ENCODE measurements at places on chromosomes 12 and 14. TPM values are rescaled to one million over a fixed set of nuclear protein-coding genes. Genes with fewer than 3 reads are reported as not detected.

DNA sequence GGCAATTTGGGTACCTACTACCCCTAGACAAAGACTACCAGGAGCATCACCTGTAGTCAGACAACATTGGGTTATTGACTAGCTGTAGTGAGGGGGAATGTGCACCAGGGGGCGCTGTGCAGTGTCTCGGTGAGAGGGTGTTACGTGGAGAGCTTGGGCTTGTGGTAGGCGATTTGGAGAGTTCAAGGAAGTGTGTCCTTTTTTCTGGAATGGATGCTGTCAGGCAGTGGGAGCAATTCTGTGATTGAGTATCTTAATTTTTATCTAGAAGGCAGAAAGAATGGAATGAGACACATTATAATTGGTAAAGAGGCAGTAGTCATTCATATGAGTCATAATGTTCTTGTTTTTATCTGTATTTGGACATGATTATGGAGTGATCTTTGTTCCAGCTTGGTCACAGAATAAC, 187.7 kb downstream of the GALC start:
- DNase-seq, result peak; percentile 0

- no peak for DNase-seq
These were observed 252.6 kb downstream of the FOXN3 start for GRCh38 chr14:89164168-89165073.

Gene CLEC4D
- not detected for total RNA-seq

- DNase-seq, result no peak
These were observed 123.0 kb downstream of the GLT1D1 start for GRCh38 chr12:128976120-128976738.

GRCh38 chr12:97940629-97941028, 478.0 kb downstream of the RMST start:
- DNase-seq, result no peak

Gene DCAF4
- 17.6 TPM for total RNA-seq
